Cardiac muscle cell (in vitro differentiated cells and primary cell): ENCODE measurements at places on chromosomes 3 and 15.

- no peaks in the 10 kb centered on the region for H3K27me3 ChIP-seq
- H3K36me3 ChIP-seq: no peaks in the 10 kb centered on the region
- no peaks in the 10 kb centered on the region for H3K4me1 ChIP-seq
- no peak overlapping the region for H3K4me3 ChIP-seq
- no peak for DNase-seq
- H3K27ac ChIP-seq: no peak overlapping the region
These were observed 298.0 kb upstream of the CTNNB1 start for GRCh38 chr3:40901298-40901697.

DNA sequence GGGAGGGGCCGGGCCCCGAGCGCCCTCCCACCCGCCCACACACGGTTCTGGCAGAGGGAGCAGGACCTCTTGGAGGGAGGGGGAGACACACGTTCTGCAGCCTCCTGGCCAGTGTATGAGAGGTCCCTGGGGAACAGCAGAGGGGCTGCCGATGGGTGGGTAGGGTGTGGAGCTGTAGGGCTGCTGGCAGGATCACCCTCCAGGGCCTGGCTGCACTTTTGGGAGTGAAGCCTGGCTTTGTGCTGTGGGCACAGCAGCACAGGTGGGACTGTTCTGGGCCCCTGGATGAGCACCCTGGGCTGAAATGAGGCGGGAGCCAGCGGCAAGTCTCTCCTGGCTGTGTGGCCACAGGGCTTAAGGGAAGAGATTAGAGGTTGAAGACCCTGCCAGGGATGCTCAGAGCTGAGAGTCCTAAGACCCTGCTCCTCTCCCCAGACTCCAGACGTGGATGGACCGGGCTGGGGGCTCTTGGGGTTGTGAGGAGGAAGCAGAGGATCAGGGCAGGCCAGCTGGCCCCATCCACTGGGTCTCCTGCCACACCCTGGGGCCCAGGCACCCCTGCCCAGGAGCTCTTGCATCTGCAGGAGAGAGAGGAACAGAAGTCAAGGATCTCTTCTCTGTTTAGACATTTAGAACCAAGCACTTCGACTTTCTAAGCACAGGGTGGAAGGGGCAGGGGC is 45.2 kb downstream of the RGMA start:
- H3K27ac ChIP-seq: no peak overlapping the region
- no peaks in the 10 kb centered on the region for H3K36me3 ChIP-seq
- H3K4me3 ChIP-seq: no peak overlapping the region
- no peak for DNase-seq

DNA sequence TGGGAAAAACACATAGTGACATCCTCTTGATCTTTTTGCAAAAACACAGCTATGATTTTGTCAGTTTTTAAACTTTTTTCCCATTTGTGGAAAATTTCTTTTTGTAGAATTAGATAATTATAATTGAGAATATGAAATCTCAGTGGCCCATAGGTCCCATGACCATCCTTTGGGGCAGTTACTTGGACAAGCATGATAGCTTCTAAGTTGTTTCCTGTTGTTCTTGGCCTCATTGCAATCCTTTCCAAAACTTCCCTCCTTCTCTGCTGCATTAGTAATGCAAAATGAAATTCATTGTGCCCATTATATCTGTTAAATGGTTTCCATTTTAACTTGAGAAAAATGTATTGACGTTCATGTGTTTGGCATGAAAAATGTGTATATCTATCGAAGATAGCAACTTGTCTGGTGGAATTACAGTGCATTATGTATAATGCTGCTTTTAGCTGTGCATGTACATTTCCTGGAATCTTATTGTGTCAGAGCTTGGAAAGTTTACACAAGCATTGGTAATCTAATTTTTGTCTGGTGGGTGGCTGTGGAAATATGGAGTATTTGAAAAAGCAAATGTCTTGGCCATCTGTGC is 70.0 kb downstream of the MDFIC2 start:
- H3K36me3 ChIP-seq: no peaks in the 10 kb centered on the region
- H3K27me3 ChIP-seq: no peaks in the 10 kb centered on the region
- H3K4me3 ChIP-seq: no peak overlapping the region
- H3K4me1 ChIP-seq: no peaks in the 10 kb centered on the region

GRCh38 chr3:189567322-189567721 is 63.9 kb upstream of the TP63 start:
- H3K27ac ChIP-seq: no peak overlapping the region
- no peak overlapping the region for H3K4me3 ChIP-seq
- no peaks in the 10 kb centered on the region for H3K4me1 ChIP-seq
- H3K27me3 ChIP-seq: no peaks in the 10 kb centered on the region

GRCh38 chr3:43171748-43172147 is 65.9 kb upstream of the POMGNT2 start:
- no peak overlapping the region for H3K27ac ChIP-seq
- no peaks in the 10 kb centered on the region for H3K4me1 ChIP-seq
- no peaks in the 10 kb centered on the region for H3K36me3 ChIP-seq
- H3K27me3 ChIP-seq: no peaks in the 10 kb centered on the region
- no peak for DNase-seq

DNA sequence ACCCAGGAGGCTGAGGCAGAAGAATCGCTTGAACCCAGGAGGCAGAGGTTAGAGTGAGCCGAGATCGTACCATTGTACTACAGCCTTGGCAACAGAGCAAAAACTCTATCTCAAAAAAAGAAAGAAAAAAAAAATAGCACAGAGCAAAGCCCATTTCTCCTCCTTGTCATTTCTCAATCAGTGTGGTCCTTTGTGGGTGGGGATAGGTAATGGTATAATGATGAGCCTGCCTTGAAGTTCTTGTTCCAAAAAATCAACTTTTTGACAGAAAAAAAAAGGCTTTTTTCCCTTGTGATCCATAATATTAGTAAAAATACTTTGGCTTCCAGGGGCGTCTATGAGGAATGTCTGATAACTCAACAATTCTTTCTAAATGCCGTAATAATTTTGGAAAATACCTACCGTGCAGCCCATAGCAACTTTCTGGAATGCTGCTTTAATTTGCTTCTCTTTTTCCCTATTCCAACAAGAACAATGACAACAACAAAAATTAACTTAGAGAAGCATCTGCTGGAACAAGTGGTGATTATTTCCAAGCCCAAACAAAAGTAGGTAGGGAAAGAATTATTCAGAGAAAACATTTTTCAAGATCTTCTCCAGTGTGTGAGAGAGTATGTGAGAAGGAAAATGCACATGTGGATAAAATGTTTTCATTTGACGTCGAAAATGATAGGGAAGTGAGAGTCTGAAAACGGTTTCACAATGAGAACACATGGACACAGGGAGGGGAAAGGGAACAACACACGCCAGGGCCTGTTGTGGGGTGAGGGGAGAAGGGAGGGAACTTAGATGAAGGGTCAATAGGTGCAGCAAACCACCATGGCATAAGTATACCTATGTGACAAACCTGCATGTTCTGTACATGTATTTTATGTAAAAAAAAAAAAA is 337.8 kb downstream of the RBMS3 start:
- H3K4me1 ChIP-seq: no peaks in the 10 kb centered on the region
- H3K4me3 ChIP-seq: no peak overlapping the region
- H3K27me3 ChIP-seq: no peaks in the 10 kb centered on the region
- no peak for DNase-seq

DNA sequence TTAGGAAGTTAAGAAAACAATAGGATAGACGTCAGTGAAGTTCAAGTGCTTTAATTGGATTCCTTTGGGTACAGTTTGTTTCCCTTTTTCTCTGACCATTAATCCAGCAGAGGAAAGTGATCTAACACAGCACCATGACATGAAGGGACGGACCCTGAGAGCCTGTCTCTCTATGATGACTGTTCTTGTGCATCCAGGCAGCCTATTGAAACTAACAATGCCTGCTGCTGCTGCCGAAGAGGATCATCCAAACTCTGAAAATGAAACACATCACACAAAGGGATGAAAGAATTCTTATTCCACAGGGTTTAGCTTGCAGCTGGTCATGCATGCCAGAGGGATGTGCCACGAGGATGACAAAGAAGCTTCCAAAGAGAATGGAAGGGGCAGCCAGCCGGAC is 75.5 kb downstream of the ZBTB20 start:
- H3K4me1 ChIP-seq: no peaks in the 10 kb centered on the region
- H3K27ac ChIP-seq: no peak overlapping the region
- H3K4me3 ChIP-seq: no peak overlapping the region

- no peaks in the 10 kb centered on the region for H3K4me1 ChIP-seq
- DNase-seq: no peak
- H3K4me3 ChIP-seq: no peak overlapping the region
- no peaks in the 10 kb centered on the region for H3K27me3 ChIP-seq
These were observed 27.1 kb downstream of the P2RY12 start for GRCh38 chr3:151357463-151357850.

GRCh38 chr3:12611117-12611516 is 52.8 kb downstream of the RAF1 start:
- H3K36me3 ChIP-seq: peaks cover 46% of the 10 kb centered on the region
- no peaks in the 10 kb centered on the region for H3K27me3 ChIP-seq
- H3K4me3 ChIP-seq: no peak overlapping the region
- no peak for DNase-seq

- peak; percentile 71 for DNase-seq
- H3K27ac ChIP-seq: no peak overlapping the region
- no peaks in the 10 kb centered on the region for H3K27me3 ChIP-seq
- H3K36me3 ChIP-seq: no peaks in the 10 kb centered on the region
These were observed 6.3 kb upstream of the CTSH start for GRCh38 chr15:78950902-78951840.

DNA sequence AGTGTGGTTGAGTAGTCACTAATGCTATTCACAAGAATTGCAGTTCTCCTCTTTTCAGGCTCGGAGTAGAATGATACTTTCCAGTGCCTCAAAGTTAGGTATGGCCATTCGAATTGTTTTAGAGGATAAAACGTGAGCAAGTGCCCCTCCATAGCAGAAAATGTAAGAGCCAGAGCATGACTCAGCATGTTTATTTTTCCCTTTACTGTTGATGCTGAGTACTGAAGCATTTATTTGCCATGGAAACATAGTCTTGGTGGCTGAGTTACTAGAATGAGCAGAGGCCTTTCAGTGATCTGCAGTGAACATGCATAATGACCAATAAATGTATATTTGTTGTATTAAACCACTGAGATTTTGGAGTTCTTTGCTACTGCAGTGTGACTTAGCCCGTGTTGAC is 540.6 kb downstream of the NLGN1 start:
- no peaks in the 10 kb centered on the region for H3K36me3 ChIP-seq
- H3K4me1 ChIP-seq: peaks cover 7% of the 10 kb centered on the region
- no peaks in the 10 kb centered on the region for H3K27me3 ChIP-seq

- H3K27ac ChIP-seq: no peak overlapping the region
- H3K27me3 ChIP-seq: no peaks in the 10 kb centered on the region
- peaks cover 23% of the 10 kb centered on the region for H3K4me1 ChIP-seq
- no peak overlapping the region for H3K4me3 ChIP-seq
- no peak for DNase-seq
These were observed 7.3 kb downstream of the ALPK3 start for GRCh38 chr15:84824260-84825007.

- H3K27ac ChIP-seq: peak overlapping the region; percentile 53
- no peak overlapping the region for H3K4me3 ChIP-seq
- peak; percentile 20 for DNase-seq
- H3K27me3 ChIP-seq: no peaks in the 10 kb centered on the region
- no peaks in the 10 kb centered on the region for H3K36me3 ChIP-seq
These were observed 150.9 kb downstream of the LRRC28 start for GRCh38 chr15:99402014-99402729.

GRCh38 chr3:131431754-131432153 is 50.2 kb downstream of the NUDT16 start:
- DNase-seq: no peak
- H3K4me3 ChIP-seq: no peak overlapping the region
- no peak overlapping the region for H3K27ac ChIP-seq
- H3K27me3 ChIP-seq: no peaks in the 10 kb centered on the region

GRCh38 chr3:113534365-113534764 is 2.0 kb downstream of the SIDT1 start:
- peaks cover 91% of the 10 kb centered on the region for H3K27me3 ChIP-seq
- DNase-seq: no peak
- no peaks in the 10 kb centered on the region for H3K4me1 ChIP-seq
- no peak overlapping the region for H3K4me3 ChIP-seq
- H3K27ac ChIP-seq: no peak overlapping the region
- H3K36me3 ChIP-seq: no peaks in the 10 kb centered on the region

DNA sequence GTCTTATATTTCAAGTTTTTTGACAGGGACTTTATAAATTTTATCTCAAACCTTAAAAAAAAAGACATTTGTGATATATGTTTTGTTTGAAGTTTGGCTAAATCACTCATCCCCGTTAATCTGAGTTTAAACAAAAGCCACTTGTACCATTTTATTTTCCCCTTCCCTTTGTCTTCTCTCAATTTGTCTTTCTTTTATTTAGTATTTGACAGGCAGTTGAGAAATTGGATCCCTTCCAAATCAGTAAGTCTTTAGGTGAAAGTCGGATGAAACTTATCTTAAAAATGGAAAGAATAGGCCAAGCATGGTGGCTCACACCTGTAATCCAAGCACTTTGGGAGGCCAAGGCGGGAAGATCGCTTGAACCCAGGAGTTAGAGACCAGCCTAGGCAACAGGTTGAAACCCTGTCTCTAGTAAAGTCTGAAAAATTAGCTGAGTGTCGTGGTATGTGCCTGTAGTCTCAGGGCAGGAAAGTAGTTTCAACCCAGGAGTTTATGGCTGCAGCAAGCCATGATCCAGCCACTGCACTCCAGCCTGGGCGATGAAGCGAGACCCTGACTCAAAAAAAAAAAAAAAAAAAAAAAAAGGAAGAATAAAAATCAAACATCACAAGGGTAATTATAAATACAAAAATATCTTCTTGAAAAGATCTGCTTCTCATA is 394.6 kb upstream of the TPM1 start:
- H3K4me3 ChIP-seq: no peak overlapping the region
- H3K27me3 ChIP-seq: no peaks in the 10 kb centered on the region
- DNase-seq: no peak
- H3K27ac ChIP-seq: no peak overlapping the region
- H3K4me1 ChIP-seq: peaks cover 11% of the 10 kb centered on the region

GRCh38 chr3:127888156-127888555 is 26.9 kb upstream of the KBTBD12 start:
- no peaks in the 10 kb centered on the region for H3K4me1 ChIP-seq
- no peak overlapping the region for H3K4me3 ChIP-seq
- DNase-seq: no peak
- no peaks in the 10 kb centered on the region for H3K36me3 ChIP-seq

DNA sequence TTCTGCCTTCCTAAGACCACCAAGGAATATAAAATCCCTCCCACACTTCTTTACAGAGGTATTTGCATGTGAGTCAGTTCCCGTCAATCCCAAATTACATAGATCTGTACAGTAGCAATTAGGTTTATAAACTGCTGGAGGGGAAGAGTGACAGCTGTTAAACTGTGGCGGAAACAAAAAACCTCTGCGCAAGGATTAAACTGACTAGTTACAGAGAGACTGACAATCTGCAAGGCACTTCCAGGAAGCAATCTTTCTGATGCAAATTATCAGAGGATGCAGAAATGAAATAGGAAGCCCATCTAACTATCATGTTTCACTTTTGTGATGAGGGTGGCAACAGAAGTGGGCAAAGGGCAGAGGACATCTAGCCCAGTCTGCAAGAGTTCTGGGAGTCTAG is 150.4 kb downstream of the RTP4 start:
- H3K27me3 ChIP-seq: no peaks in the 10 kb centered on the region
- no peak overlapping the region for H3K4me3 ChIP-seq
- DNase-seq: no peak
- no peaks in the 10 kb centered on the region for H3K4me1 ChIP-seq

GRCh38 chr3:195755791-195756676 is 35.3 kb downstream of the MUC20 start:
- H3K27me3 ChIP-seq: no peaks in the 10 kb centered on the region
- no peak overlapping the region for H3K4me3 ChIP-seq
- no peak for DNase-seq
- no peak overlapping the region for H3K27ac ChIP-seq
